ENCODE measurements at places on chromosomes 3 and 15.

DNA sequence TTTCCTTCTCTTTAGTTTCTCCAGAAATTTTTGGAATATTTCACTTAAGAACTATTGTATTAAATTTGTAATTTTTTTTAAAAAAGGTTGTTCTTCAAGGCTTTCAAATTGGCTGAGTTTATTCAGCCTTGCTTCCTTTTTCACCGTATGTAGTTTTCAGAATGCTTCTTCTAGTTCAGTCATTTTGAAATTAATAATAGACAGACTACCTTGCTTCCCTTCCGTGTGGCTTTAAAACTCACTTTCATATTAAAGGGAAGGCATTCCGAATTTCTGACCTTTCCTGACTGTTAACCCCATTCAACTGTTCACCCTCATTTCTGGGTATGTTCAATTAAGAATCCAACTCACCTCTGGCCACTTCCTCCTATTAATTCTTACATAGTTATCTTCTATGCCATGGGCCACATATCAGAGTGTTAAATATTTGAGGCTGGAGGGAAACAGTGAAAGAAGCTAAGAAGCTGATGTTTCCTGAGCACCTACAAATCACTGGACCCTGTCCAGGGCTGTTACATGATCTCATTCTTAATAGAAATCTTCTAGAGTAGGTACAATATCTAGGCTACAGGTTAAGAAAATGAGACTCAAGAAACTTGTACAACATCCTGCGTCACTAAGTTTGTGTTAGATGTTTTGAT, 237.5 kb downstream of the P3H2 start:
- no peak for DNase-seq

GRCh38 chr15:78715434-78715833, 74.4 kb upstream of the CHRNB4 start:
- DNase-seq: no peak

DNA sequence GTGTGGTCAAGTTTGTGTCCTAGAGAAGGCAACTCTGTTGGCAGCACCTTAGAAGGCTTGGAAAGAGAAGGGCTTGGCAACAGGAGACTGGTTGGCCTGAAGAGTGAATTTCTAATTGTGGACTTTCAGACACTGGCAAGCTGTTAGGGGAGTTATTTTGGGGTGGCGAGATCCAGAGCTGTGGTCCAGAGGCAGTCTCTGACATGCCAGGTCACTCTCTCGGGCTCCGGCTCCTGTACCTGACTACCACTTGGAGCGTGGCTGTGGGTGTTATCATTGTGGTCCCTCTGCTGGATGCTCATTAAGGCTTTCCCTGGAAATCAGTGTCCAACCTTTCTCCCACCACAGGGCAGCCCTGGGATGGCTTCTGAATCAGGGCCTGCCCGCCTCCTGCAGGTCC, 209.0 kb downstream of the SLCO3A1 start:
- DNase-seq: no peak

DNA sequence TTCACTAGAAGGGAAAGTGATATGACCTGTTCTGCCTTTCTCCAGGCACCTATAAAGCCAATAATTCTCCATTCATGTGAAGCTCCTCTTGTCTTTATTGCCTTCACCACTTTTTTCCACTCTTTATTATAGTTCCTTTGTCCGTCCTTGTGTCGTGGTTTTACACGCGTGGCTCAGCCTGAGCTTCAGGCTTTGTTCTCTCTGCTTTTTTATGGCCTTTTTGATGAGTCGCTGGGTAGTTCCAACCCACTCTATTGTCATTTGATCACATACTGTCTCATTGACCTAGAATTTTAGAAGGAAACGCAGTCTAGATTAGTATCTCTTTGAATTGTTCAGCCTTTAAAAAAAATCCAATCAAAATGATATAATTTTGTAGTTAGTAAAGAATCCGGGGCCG, 403.2 kb downstream of the PTPRG start:
- no peak for DNase-seq

DNA sequence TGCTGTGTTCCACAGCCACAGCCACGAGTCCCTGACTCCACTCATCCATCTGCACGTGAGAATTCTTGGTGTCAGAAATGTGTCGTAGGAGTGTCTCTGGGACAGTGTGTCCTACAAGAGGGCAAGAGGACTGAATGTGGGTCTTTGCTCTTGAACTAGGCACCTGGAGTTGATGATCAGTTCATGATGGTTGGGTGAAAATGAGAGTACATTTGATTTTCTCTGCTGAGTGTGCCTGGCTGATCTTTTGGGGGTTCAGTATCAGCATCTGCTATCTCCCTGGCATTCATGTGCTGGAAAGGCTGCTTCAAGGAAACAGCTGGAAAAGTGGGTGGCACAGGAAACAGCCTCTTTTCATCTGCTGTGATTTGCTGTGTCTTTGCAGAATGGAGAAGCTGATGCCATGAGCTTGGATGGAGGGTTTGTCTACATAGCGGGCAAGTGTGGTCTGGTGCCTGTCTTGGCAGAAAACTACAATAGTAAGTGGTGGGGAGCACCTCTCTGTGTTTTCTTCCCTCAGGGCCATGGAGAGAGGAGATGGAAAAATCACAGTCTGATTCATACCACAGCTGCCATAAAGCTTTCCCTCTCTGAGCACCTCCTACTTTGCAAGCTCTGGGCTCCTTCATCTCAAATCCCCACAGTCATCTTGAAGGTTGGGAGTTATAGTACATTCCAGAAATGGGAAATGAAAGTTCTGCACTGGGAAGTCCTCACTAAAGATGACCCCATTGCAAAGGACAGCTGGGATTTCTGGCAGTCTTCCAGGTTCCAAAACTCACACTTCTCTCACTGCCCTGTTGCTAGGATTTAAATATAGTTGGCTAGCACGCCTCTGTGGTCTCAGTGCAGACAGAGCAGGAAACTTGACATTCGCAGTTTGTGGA, 17.8 kb downstream of the TF start:
- no peak for DNase-seq

- DNase-seq: no peak
Observed at GRCh38 chr3:132406587-132406986, 10.7 kb upstream of the DNAJC13 start.

DNA sequence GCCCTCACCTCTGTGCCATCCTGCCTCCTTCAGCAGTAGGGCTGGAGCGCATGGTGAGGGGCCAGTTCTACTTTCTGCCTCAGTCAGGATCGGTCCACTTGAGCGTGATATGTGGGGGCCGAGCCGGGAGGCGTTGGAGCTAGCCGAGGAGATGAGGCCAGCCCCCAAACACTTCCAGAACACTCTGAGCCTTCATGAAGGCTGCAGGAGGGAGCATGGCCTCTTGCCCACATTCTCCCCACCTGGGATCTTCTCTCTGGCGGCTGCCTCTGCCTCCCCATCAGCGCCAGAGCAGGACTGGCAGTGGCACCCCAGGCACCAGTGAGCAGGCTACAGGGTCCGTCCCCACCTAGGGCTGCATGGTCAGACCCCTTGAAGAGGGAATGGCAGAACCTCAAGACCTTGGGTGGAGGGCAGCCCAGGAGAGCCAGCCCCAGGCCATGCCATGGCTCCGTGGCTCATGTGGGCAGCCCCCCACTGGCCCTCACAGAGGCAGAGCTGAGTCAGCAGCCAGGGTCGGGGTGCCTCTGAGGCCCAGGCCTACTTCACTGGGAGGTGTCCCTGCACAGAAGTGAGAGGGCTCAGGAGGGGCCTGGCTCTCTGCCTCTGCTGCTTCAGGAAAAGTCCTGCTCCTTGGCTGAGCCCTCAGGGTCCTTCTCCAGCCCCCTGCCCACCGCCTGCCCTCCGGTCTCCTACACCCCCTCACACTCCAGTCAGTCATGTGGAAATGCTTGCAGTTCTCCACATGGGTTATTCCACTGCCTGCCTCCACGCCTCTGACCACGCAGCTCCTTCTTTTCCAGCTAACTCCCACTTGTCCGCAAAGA, 28.1 kb upstream of the CYP11A1 start:
- DNase-seq: no peak

DNA sequence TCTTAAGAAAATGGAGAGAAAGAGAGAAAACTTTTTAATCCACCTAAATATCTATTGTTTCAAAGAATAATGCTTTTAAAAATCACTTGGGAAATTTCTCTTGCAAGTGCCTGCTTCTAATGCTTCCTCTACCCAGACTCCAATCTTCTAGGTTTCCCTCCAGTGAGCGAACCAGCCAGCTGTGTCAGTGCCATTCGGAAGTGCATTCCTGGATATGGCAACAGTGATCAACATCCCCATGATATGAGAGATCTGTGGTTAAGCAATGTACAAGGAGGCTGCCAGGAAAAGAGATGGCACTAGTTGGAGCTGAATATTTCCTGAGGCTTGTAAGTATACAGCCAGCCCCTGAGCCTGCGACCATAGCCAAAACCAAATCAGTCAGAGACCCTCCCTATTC, 53.3 kb upstream of the KCNMB2 start:
- DNase-seq: no peak

GRCh38 chr3:162328649-162329048, 832.0 kb downstream of the OTOL1 start:
- no peak for DNase-seq

- DNase-seq: no peak
Observed at GRCh38 chr15:70374096-70374495, 276.4 kb upstream of the TLE3 start.

DNA sequence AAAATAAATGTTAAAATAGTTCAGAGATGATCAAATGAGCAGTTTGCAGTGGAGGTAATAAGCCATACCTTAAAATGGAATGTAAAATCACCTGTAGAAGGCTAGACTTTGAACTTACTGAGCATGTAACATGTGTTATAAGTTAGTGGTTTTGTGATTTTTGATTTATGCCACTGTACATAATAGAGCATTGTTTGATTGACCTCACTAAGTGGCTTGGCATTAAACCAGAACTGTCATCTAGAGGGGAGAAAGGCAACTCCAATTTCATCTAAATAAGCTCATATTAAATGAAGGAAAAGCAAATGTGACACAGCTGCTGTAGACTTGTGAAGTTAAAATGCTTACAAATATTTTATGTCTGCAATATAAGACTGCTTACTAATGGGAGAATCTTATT, 387.9 kb downstream of the ZIC1 start:
- DNase-seq: no peak

DNA sequence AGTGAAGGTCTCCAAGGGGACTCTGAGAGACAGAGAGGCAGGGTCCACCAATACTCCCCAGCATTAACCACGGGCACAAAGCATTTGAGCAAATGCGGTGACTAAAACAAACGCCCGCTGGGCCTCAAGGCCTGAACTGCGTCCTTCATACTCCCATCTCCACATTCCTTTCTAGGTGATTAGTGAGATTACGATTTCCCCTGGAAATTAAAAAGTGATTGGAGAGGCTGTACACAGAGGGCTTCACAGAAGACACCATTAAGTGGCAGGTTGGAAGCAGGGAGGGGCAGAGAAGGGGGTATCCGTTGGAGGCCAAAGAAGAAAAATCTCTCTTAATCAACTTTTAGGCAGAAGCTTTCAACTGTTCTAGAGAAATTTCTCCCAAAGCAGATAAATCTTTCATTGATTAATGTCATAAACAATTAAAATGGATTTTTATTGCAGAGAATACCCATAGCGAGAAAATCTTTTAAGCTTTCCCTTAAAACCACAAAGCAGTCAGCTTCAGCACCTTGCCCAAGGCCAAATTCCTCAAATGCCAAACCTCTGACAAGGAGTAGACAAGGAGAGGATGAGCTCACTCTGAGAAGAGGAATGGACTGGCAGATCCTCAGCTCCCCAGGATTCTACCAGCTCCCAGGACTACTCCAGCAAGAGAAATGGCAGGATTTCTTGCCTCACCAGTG, 38.2 kb downstream of the MB21D2 start:
- DNase-seq: no peak

DNA sequence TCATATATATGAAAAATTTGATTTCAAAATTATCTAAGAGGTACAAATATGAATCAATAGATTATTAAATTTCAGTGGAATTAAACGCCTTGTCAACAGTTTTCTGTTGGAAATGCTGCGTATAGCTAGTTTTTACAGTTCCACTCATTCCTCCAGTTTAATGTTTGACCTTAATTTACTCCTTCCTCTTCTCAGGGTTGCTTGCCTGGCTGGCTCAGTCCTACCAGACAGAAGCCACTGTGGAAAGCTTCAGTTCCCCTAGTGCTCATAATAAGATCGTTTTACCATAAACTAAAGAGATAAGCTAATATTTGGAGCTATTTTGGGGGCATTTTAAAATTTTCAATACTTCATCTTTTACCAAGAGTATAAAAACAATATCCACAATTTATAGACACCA, 22.8 kb downstream of the EMC7 start:
- DNase-seq: no peak

DNA sequence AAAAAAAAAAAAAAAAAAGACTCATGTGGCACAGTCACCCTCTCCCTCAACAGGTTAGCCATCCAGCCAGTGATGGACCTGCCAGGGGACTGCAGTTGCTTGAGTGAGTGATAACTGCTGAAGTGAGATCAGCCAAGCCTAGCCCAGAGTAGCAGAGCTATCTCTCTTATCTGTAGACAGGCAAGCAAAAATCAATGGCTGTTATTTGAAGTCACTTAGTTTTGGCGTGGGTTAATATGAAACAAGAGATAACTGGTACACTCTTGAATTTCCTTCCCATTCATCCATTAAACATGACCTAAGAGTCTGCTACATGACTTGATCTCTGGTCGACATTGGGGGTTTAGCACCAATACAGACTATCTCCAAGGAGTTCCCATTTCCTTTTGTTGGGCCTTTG, 51.2 kb upstream of the TNIK start:
- DNase-seq: no peak

DNA sequence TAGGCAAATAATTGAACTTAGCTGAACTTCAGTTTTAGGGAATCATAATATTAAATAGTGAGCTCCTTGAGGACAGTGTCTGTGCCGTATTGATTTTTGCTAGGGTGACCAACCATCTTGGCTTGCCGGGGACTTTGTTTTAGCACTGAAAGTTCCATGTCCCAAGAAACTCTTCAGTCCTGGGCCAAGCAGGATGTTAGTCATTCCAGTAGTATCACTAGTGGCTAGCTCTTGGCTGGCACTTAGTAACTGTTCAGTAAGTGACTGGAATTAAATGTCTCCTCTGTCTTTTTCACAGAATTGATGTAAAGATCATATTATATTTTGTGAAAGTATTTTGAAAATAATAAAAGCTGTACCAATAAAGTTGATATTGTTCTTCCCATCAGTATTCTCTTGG, 42.3 kb downstream of the RSRC1 start:
- DNase-seq: no peak

DNA sequence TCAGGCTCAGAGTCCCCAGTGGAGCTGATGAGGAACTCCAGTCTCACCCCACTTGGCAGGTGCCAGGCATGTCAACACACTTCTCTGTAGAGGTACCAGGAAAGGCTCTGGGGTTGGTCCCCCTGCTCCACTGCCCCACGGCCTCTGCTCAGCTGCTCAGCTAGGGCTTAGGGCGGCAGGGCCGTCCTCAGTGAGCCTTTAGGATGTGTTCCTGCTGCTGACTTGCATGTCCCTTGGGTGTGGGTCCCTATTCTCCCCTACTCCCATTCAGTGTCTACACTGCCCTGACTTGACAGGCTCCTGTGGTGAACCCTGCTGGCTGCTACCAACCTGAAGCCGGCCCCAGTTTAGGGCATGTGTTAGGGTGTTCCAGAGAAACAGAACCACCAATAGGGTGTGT, 17.9 kb upstream of the POLG start:
- no peak for DNase-seq

- DNase-seq: no peak
Observed at GRCh38 chr15:66461917-66462316, 35.6 kb downstream of the SNAPC5 start.

GRCh38 chr3:57756528-57757401, 656 bp downstream of the SLMAP start:
- DNase-seq: peak; percentile 39

GRCh38 chr3:144770915-144771351, 799.3 kb downstream of the DIPK2A start:
- DNase-seq: no peak

- DNase-seq: no peak
Observed at GRCh38 chr15:78808550-78808949, 2.7 kb downstream of the ADAMTS7 start.

Measured in pancreas (tissue), 10 donors.